ENCODE measurements at places on chromosomes 3 and 15. TPM values are rescaled to one million over a fixed set of nuclear protein-coding genes. Genes with fewer than 3 reads are reported as not detected.

RTP3 gene
- not detected for total RNA-seq

NR1I2 gene
- 0.07 TPM for total RNA-seq

NSMCE3 gene
- total RNA-seq: 5.7 TPM

PCYT1A gene
- 32.1 TPM for total RNA-seq

PCOLCE2 gene
- 4.4 TPM for total RNA-seq

DNA sequence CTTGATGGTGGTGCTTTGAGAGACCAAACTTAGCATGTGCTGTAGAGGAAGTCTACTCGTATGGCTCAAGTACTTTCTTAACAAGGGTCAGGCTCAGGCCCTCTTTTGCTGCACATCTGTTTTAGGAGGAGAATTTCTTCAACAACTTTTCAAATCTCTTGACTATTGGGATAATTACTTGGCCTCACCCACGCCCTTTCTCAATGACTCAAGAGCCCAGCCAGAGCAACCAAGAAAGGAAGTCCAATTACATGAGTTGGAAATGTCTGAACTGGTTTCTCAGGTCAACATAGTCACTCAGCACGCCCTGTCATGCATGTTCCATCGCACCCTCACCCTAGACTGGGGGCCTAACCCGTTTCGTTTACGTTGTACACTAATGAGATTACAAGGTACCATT, 44.8 kb upstream of the UMPS start:
- no peak for DNase-seq
- no peak overlapping the region for H3K4me3 ChIP-seq
- H3K36me3 ChIP-seq: no peaks in the 10 kb centered on the region
- H3K27me3 ChIP-seq: no peaks in the 10 kb centered on the region

GRCh38 chr3:39502838-39503145, 35.3 kb downstream of the MOBP start:
- no peaks in the 10 kb centered on the region for H3K4me1 ChIP-seq
- H3K36me3 ChIP-seq: no peaks in the 10 kb centered on the region
- H3K4me3 ChIP-seq: no peak overlapping the region
- H3K27ac ChIP-seq: no peak overlapping the region
- DNase-seq: no peak

- no peak overlapping the region for H3K4me3 ChIP-seq
- H3K27ac ChIP-seq: no peak overlapping the region
- no peaks in the 10 kb centered on the region for H3K4me1 ChIP-seq
- no peak for DNase-seq
- peaks cover 2% of the 10 kb centered on the region for H3K36me3 ChIP-seq
- H3K27me3 ChIP-seq: no peaks in the 10 kb centered on the region
These were observed 7.6 kb downstream of the NEIL1 start for GRCh38 chr15:75354454-75354853.

DNA sequence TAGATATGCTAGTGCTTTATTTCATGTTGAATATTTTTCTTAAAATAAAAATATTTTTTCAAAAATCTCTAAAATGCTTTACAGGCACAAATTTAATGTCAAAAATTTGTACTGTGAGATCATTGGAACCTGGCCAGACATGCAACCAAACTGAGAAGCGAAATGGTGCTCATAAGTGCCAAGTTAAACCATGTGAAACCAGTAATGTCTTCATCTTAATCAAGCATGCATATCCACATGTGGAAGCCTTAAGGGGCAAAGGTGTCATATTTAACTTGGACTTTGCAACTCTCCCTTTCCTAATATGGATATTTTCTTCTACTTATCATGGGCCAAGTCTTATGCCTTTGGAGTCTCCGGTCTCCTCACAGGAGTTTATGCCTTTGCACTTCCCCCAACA, 208.9 kb upstream of the COL8A1 start:
- H3K4me3 ChIP-seq: no peak overlapping the region
- H3K36me3 ChIP-seq: no peaks in the 10 kb centered on the region
- no peaks in the 10 kb centered on the region for H3K4me1 ChIP-seq

GRCh38 chr3:169699070-169699469, 35.6 kb upstream of the MECOM start:
- H3K27me3 ChIP-seq: peaks cover 32% of the 10 kb centered on the region
- no peaks in the 10 kb centered on the region for H3K36me3 ChIP-seq
- H3K4me1 ChIP-seq: no peaks in the 10 kb centered on the region
- no peak for DNase-seq
- no peak overlapping the region for H3K27ac ChIP-seq

GRCh38 chr3:62809369-62809768, 65.8 kb downstream of the CADPS start:
- H3K36me3 ChIP-seq: no peaks in the 10 kb centered on the region
- DNase-seq: no peak
- H3K27ac ChIP-seq: no peak overlapping the region
- H3K4me3 ChIP-seq: no peak overlapping the region
- peaks cover 5% of the 10 kb centered on the region for H3K27me3 ChIP-seq

DNA sequence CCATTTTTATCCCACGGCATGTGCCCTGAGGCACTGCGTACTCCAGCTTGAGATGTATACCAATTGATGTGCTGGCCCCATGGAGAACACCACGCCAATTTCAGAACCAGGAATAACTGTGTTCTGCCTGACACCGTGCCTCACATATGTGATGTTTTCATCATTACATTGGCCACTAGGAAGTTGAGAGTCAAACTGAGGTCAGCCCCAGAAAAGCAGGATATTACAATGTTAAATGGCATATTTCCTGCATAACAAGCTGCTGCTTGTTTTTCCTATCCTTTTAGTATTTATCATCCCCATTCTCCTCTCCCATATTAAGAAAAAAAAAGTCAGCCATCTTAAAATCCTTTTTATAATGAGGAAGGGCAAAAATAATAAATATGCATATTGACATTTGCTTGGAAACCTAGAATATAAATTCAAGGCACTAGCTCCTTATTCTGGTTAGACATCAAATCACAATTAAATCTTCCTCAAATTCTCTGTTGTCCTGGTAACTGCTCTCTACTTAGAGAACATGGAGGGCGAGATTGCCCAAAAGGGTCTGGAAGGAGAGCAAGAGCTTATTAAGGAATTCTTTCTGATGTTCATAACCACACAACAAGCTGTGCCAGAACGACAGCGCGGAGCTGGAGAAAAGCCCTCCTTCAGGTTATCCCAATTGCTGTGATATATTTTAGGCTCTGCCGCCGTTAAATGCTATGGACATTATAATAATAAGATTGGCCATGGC, 112.6 kb downstream of the UACA start:
- no peaks in the 10 kb centered on the region for H3K4me1 ChIP-seq
- H3K27me3 ChIP-seq: no peaks in the 10 kb centered on the region

DNA sequence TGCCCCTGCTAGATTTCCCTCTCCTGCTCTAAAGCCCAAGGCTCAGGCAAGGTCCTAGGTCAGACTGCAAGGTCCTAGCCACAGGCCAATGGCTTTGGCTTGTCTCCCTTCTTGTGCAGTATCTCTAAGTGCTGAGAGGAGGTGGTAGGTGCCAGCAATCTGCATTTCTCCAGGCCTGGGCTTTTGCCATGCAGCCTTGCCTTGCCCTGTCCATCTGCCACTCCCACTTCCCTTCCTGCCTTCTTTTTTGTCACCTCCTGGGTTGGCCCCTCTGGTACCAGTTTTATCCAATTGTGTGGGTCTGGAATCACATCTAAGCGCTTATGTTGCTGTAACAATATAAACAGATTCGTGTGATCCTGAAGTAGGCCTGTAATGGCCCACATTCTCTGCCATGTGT, 109.9 kb downstream of the MYRIP start:
- no peaks in the 10 kb centered on the region for H3K36me3 ChIP-seq
- DNase-seq: no peak
- no peaks in the 10 kb centered on the region for H3K27me3 ChIP-seq
- H3K4me1 ChIP-seq: no peaks in the 10 kb centered on the region
- no peak overlapping the region for H3K4me3 ChIP-seq

DNA sequence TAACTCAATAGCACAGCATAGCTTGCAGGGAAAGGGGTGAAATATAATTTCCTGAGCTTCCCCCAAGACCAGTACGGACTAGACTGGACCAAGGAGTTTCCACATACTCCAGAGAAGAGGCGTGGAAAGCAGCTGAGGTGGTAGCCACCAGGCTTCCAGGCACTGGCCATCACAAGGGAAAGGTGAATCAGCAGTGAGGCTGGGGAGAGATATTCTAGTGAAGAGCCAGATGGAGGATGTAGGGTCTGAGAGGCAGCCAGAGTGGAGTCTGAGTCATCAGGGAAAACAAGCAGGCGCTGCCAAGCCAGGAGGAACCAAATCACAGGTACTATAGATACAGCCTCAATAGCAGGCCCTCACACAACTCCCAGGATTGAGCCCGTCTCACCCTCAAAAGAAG, 9.6 kb upstream of the RASA2 start:
- H3K4me3 ChIP-seq: no peak overlapping the region
- no peaks in the 10 kb centered on the region for H3K27me3 ChIP-seq
- no peak for DNase-seq
- no peaks in the 10 kb centered on the region for H3K36me3 ChIP-seq
- H3K27ac ChIP-seq: no peak overlapping the region
- H3K4me1 ChIP-seq: peaks cover 11% of the 10 kb centered on the region

GRCh38 chr3:36876181-36876936, 68.5 kb downstream of the TRANK1 start:
- no peaks in the 10 kb centered on the region for H3K36me3 ChIP-seq
- no peak overlapping the region for H3K4me3 ChIP-seq
- peaks cover 7% of the 10 kb centered on the region for H3K27me3 ChIP-seq
- H3K4me1 ChIP-seq: no peaks in the 10 kb centered on the region

GRCh38 chr15:100900136-100900794, 18.9 kb upstream of the LRRK1 start:
- H3K27ac ChIP-seq: no peak overlapping the region
- no peak overlapping the region for H3K4me3 ChIP-seq
- no peaks in the 10 kb centered on the region for H3K4me1 ChIP-seq
- H3K27me3 ChIP-seq: no peaks in the 10 kb centered on the region
- no peak for DNase-seq

DNA sequence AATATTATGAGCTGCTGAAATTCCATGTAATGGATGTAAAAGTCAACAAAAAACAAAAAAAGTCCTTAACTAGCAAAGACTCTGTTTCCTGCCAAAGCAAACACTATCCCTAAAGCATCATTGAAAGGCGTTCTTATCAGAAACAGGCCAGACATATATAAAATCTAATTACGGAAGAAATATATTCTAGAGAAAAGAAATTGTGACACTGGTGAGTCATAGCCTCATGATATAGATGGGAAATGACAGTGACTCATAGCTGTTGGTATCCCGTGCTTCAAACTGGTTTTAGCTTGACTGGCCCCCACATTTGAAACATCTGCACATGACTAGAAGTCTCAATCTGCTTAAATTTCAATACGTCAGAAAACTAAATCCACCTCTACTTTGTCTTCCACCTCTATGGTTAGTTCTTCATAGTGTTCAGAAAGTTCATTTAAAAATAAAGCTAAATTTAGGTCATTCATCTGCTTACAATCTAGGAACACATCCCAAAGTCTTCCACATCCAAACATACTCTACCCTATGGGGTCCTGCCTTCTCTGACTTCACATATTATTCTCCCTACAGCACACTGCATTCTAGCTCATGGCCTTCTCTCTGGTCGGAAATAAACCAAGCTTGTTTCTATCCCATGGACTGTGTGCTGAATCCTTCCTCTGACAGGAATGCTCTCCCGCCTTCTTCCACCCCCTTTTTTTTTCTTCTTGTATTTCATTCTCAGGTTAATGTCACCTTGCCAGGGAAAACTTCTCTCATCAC, 456.3 kb upstream of the ARRDC4 start:
- H3K27me3 ChIP-seq: no peaks in the 10 kb centered on the region
- DNase-seq: no peak
- H3K4me1 ChIP-seq: no peaks in the 10 kb centered on the region
- no peaks in the 10 kb centered on the region for H3K36me3 ChIP-seq
- no peak overlapping the region for H3K4me3 ChIP-seq
- H3K27ac ChIP-seq: no peak overlapping the region
